ENCODE measurements at places on chromosomes 2 and 18. TPM values are rescaled to one million over a fixed set of nuclear protein-coding genes. Genes with fewer than 3 reads are reported as not detected.

Gene UGT1A4
- not detected for total RNA-seq

Gene RTP5
- not detected for total RNA-seq

DNA sequence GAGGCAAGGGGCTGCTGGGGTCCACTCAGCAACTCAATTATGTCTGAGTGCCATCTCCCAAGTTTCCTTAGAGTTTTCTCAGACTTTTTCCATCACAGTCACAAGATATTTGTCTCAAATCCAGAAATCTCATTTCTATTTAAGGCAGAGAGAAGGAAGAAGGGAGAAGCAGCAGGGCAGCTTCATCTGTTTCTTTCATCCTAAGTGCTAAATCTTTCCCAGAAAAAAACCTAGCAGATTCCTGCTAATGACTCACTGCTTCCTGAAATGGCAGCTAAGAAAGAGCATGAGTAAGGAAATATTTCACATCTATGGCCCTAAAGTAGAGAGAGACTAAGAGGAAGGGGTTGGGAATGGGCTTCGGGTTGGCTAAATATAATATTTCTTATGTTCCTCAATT lies 88.0 kb downstream of the KYNU start:
- no peaks in the 10 kb centered on the region for H3K27me3 ChIP-seq
- H3K36me3 ChIP-seq: no peaks in the 10 kb centered on the region

DNA sequence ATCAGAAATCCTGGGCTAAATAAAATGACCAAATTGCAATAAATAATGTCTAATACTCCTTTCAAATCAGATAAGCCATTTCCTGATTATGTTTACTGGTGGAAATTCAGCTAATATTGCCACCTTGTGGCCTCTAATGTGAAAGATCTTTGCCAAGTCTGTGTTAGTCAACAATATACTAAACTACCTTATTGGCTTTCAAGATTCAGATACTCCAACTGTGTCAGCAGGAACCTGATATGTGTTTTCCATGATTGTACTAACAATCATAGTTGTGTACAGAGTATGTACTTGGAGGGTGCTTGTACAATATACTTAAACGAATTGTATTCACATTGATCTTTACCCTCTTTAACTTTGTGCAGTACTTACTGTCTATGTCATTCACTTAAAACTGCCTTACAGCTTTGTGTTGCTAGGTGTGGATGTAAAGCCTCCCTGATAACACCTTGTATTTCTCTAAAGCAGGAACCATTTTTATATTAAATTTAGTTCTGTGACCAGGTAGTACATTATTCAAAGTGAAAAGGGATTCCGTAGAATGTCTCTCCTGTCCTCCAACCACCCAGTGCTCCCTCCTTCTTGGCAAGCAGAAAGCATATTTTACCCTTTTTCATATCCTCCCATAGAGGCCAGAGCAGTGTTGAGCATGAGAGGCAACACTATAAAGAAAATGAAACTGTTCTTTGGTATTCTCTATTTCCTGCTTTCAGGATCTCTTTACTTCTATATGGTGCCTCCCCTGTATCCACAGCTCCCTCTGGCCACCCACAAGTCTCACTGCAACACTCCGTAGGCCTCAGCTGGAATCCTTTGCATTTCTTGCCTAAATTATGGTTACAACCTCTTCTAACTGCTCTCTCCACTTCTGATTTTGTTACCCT lies 75.2 kb upstream of the C2orf15 start:
- no peaks in the 10 kb centered on the region for H3K27me3 ChIP-seq
- H3K4me3 ChIP-seq: no peak overlapping the region
- DNase-seq: no peak

DNA sequence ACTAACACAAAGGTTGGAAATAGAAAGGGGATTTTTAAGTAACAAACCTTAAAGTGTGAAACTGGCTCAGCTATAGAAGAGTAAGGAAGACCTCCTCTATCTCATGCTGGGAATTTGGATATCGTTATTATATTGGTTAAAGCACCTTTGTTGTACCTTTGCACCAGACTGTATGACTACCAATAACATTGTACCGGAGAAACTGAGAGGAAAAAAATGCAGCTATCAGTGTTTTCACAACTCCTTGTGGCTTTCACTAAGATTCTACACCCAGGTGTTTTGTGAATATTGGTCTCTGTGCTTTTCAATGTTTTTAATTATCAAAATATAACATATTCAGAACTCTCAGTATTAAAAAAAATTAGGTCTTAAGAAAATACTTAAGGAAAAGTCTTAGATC lies 48.7 kb downstream of the DTNB start:
- H3K36me3 ChIP-seq: peaks cover 27% of the 10 kb centered on the region
- no peak overlapping the region for H3K4me3 ChIP-seq
- H3K27me3 ChIP-seq: no peaks in the 10 kb centered on the region

Gene MRPS9
- 17.9 TPM for total RNA-seq

Gene FBXO36
- 2.5 TPM for total RNA-seq

- peak overlapping the region; percentile 25 for H3K4me3 ChIP-seq
- peaks cover 49% of the 10 kb centered on the region for H3K4me1 ChIP-seq
- H3K36me3 ChIP-seq: peaks cover 30% of the 10 kb centered on the region
- no peak for DNase-seq
These were observed 2.9 kb downstream of the MXD1 start for GRCh38 chr2:69917852-69918251.

Gene IL1B
- 2.7 TPM for total RNA-seq

DNA sequence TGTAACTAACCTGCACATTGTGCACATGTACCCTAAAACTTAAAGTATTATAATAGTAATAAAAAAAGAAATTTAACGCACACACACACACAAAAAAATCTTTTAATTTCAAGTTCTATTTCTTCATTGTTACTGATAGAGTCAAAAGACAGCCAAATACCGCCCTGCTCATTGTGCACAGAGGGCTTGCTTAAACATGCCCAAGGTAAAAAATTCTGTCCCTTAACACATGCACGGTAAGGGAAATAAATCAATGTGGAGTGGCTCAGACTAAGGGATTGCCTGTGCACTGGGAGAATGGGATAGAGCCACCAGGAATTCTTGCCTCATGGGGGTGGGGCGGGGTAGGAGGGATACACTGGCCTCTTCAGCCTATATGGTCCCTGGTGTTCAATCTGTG lies 468.0 kb downstream of the NUP35 start:
- no peak overlapping the region for H3K4me3 ChIP-seq
- H3K36me3 ChIP-seq: no peaks in the 10 kb centered on the region
- DNase-seq: no peak
- H3K27ac ChIP-seq: no peak overlapping the region
- no peaks in the 10 kb centered on the region for H3K4me1 ChIP-seq

Gene CIB4
- not detected for total RNA-seq

- no peaks in the 10 kb centered on the region for H3K36me3 ChIP-seq
- DNase-seq: no peak
- peaks cover 41% of the 10 kb centered on the region for H3K27me3 ChIP-seq
- H3K4me1 ChIP-seq: peaks cover 29% of the 10 kb centered on the region
These were observed 3.1 kb downstream of the DCC start for GRCh38 chr18:52343138-52343537.

- H3K4me1 ChIP-seq: peaks cover 56% of the 10 kb centered on the region
- H3K4me3 ChIP-seq: peak overlapping the region; percentile 81
- no peaks in the 10 kb centered on the region for H3K36me3 ChIP-seq
These were observed 2.7 kb downstream of the BMPR2 start for GRCh38 chr2:202378662-202379358.

DNA sequence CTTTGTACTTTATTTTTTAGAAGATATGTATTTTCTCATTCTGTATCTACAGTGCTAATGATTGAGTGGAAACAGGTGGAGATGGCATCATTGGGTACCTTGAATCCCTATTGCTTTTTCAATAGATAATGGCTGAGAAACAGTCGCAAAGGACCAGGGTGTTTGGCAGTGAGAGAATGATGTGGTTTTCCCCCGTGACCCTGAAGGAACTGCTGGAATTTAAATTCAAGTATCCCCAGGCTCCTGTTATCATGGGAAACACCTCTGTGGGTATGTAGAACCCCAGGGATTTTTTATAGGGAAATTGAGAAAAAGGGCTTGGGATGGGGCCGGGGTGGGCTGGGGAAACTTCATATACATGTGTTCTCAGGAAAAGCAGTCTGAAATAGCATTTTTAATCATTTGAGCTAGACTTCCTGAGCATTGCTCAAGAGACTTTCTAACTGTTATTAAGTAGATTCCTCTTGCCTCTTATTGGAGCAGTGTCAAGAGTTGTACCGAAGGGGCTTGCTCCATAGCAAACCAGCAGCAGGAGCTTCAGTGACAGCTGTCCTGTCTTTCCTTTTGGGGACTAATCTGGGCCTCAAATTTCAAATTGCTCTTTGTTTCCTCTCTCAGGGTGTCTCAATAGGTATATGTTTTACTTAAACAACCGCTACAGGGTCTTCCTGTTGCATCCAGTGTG lies 18.9 kb downstream of the AOX1 start:
- H3K27me3 ChIP-seq: no peaks in the 10 kb centered on the region
- H3K4me1 ChIP-seq: no peaks in the 10 kb centered on the region
- DNase-seq: peak; percentile 47
- H3K4me3 ChIP-seq: no peak overlapping the region

DNA sequence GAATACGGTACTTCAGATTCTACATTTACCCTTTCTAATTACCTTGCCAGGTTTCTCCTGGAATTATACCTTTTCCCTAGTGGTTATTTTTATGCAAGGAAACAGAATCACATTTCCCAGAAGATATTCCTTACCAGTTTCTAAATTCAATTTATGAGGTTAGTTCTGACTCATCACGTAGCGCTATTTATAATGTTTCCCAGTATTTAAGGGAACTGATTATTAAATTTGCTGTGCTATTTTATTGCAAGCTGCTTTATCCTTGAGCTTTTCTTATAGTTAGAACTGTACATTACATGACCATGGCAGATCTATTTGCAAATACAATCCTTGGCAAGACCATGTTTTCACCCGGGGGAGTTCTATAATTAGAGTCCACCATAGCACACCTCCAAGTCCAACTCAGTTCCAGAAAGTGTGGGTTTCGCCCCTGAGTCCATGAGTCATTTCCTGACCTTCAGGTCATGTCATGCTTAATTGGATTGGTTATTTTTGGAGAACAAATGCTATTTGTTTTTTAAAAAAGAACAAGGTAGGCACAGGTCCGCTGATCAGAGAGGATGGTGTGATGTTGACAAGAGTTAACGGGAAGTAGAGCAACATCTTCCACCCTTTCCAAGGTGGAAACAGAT lies 126.6 kb downstream of the ZNF532 start:
- no peaks in the 10 kb centered on the region for H3K27me3 ChIP-seq
- peak overlapping the region; percentile 58 for H3K27ac ChIP-seq
- DNase-seq: no peak
- H3K36me3 ChIP-seq: no peaks in the 10 kb centered on the region

DNA sequence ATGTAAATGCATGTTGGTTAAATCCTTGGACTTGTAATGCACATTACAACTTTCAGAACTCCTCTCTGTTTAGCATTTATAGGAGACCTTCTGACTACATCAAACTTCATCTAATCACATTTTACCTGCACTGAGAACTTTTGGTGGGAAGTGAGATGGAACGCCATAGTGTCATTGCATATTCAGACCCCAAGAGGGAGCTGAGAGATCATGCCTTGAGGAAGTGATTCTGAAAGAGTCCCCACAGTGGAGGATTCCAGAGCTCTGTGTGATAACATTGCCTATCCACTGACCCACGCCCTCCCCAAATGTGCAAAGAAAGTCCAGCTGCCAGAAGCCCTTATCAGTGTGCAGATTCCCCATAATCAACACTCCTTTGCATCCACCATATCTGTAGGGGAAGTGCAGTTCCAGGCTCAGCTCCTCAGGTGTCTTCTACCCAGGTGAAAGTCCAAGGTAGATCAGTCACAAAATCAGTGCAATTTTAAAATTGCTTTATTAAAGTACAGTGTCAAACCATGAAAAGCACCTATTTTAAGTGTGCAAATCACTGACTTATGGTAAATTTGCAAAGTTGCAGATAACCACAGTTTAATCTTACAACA lies 212.4 kb downstream of the RPIA start:
- no peaks in the 10 kb centered on the region for H3K36me3 ChIP-seq
- H3K4me3 ChIP-seq: no peak overlapping the region
- H3K27me3 ChIP-seq: no peaks in the 10 kb centered on the region
- H3K4me1 ChIP-seq: no peaks in the 10 kb centered on the region
- no peak overlapping the region for H3K27ac ChIP-seq
- DNase-seq: no peak

DNA sequence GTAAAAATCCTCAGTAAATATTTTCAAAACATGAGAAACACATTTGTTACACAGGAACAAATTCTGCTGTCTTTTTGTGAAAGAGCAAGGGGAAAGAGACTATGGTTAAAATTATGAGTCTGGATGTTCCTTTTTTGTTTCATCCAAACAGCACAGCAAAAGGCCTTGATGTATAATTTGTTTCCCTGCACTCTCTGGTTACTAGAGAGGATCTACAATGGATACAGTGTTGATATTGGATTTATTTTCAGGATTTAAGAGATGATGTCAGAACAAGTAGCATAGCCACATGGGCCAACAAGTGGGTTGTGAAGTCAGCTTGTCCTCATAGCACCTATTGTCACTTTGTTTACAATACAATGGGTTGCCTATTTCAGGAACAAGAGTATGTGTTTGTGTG lies 11.3 kb upstream of the ERBB4 start:
- no peak overlapping the region for H3K4me3 ChIP-seq
- no peak for DNase-seq
- H3K27me3 ChIP-seq: no peaks in the 10 kb centered on the region
- no peaks in the 10 kb centered on the region for H3K4me1 ChIP-seq
- no peaks in the 10 kb centered on the region for H3K36me3 ChIP-seq
- no peak overlapping the region for H3K27ac ChIP-seq

Gene STK36
- total RNA-seq: 16.2 TPM

Gene CCDC102B
- 5.0 TPM for total RNA-seq

Gene RNF144A
- total RNA-seq: 8.0 TPM

- H3K27ac ChIP-seq: no peak overlapping the region
- peaks cover 4% of the 10 kb centered on the region for H3K27me3 ChIP-seq
- H3K4me1 ChIP-seq: no peaks in the 10 kb centered on the region
- H3K36me3 ChIP-seq: no peaks in the 10 kb centered on the region
- no peak for DNase-seq
These were observed 261.2 kb downstream of the BCL11A start for GRCh38 chr2:60292242-60292641.

- no peaks in the 10 kb centered on the region for H3K36me3 ChIP-seq
- DNase-seq: no peak
- no peak overlapping the region for H3K4me3 ChIP-seq
- H3K27ac ChIP-seq: no peak overlapping the region
These were observed 14.4 kb upstream of the KLHL30 start for GRCh38 chr2:238123991-238124470.

DNA sequence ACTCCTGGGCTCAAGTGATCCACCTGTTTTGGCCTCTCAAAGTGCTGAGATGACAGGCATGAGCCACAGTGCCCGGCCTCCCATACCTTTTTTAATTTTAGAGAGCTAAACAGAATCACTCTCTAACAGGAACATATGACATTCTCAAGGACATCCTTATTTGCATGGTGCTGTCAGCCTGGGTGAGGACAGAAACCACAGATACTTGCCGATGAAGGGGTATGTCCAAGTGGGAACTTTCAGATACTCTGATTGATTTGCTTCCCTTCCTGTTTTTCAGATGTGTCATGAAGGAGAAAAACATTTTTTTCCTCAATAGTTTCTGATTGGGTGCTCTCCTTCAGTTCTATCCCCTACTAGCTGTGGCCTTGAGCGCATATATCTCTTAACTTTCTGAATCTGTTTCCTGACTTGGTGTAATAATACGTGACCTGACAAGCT lies 49.6 kb downstream of the MYO3B start:
- peaks cover 7% of the 10 kb centered on the region for H3K4me1 ChIP-seq
- H3K27me3 ChIP-seq: no peaks in the 10 kb centered on the region
- no peak for DNase-seq
- H3K36me3 ChIP-seq: no peaks in the 10 kb centered on the region
